GM12878 (cell line): ENCODE measurements at places on chromosomes 7 and 10.

DNA sequence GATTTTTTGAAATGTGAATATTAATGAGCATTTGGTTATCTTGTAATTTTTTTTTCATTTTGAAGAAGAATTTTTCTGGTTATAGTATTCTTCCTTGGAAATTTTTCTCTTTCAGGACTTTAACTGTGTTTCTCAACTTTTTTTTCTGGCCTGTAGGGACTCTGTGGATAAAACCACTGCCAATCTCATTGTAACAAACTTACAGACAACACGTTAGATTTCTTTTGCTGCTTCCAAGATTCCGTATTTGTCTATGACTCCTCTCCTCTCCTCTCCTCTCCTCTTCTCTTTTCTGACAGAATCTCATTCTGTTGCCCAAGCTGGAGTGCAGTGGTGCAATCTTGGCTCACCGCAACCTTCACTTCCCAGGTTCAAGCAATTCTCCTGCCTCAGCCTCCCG, 19.4 kb upstream of the ZNF92 start:
- DNase-seq, result no peak

GRCh38 chr7:144497282-144497681, 93.8 kb upstream of the NOBOX start:
- no peak for DNase-seq

DNA sequence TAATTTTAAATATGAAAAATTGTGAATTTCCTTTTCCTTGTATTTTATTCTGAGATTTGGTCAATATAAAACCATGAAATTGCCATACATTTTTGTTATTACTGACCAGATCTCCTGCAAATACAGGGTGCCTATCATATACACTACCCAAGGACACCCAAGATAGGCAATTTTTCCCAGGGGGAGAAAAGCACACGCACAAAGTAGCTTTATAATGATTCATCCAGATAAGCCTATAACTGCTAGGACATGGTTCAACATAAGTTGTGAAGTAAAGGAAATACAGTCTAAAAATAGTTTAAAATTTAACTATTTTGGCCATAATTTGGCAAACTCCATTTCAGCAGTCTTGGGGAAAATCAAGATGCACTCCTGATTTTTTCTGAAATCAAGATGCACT, 4.8 kb downstream of the RUFY2 start:
- no peak for DNase-seq

GRCh38 chr7:55570939-55571338, 1.4 kb downstream of the VOPP1 start:
- DNase-seq, result no peak

DNA sequence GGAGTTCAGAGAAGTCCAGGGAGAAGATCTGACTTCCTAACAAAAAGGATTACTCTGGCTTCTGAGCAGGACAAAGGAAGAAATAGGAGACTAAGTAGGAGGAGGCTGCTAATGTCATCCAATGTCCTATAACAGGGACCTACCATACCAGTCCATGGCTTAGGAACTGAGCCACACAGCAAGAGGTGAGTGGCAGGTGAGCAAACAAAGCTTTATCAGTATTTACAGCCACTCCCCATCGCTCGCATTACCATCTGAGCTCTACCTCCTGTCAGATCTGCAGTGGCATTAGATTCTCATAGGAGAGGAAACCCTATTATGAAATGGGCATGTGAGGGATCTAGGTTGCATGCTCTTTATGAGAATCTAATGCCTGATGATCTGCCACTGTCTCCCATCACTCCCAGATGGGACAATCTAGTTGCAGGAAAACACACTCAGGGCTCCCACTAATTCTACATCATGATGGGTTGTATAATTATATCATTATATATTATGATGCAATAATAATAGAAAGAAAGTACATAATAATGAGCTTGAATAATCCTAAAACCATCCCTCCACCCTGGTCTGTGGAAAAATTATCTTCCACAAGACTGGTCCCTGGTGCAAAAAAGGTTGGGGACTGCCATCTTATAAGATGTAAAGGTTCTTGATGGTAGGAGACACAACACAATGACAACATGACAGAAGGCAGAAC, 487.4 kb downstream of the PLXDC2 start:
- DNase-seq, result no peak

DNA sequence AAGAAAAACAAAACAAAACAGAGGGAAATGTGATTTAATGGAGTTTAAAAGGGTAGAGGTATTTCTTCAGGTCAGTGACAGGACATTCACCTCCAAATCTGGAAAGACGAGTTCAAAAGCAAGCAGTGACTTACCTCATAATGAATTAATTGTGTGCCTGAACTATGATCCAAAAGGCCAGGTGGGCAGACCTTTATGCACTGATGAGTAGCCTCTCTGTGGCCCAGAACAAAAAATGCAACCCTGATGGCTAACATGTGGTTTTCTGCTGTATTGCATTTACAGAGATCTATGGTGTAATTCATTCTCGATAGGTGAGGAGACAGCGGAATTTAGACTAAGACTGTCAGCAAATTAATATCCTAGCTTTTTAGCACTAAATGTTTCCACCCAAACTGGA, 142.0 kb downstream of the HDAC9 start:
- DNase-seq, result no peak

GRCh38 chr7:70312336-70312735, 714.1 kb downstream of the AUTS2 start:
- no peak for DNase-seq

- no peak for DNase-seq
Measured at GRCh38 chr10:118116715-118117449, 70.1 kb upstream of the RAB11FIP2 start.

- no peak for DNase-seq
Measured at GRCh38 chr10:121071901-121072300, 220.7 kb downstream of the WDR11 start.

DNA sequence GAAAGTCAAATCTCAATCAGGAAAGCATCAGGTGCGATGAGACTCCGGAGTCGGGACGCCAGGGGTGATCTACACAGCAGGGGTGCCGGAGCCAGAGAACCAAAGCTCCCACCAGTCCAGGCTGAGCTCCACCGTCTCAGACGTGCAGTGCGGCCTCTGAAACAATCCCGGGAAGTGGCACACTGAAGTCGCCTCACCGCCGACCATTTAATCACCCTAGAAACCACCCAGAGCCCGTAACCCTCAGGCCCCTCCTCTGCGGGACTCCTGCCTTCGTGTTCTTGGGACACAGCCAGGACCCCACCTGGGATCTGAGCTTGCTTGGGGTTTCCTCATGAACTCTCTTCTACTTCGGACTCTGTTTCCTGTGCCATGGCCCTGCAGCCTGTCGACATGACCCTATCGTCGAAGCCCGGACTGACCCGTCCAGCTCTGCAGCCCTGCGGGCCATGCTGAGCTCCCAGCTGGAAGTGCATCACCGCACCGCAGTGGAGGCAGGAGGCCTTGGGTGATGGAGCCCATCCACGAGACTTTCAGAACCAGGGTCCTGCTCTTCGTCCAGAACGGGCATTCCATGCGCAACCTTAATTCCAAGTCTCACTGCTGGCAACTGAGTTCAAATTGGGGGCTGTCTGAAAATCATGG, 266.4 kb downstream of the PTPRN2 start:
- no peak for DNase-seq

DNA sequence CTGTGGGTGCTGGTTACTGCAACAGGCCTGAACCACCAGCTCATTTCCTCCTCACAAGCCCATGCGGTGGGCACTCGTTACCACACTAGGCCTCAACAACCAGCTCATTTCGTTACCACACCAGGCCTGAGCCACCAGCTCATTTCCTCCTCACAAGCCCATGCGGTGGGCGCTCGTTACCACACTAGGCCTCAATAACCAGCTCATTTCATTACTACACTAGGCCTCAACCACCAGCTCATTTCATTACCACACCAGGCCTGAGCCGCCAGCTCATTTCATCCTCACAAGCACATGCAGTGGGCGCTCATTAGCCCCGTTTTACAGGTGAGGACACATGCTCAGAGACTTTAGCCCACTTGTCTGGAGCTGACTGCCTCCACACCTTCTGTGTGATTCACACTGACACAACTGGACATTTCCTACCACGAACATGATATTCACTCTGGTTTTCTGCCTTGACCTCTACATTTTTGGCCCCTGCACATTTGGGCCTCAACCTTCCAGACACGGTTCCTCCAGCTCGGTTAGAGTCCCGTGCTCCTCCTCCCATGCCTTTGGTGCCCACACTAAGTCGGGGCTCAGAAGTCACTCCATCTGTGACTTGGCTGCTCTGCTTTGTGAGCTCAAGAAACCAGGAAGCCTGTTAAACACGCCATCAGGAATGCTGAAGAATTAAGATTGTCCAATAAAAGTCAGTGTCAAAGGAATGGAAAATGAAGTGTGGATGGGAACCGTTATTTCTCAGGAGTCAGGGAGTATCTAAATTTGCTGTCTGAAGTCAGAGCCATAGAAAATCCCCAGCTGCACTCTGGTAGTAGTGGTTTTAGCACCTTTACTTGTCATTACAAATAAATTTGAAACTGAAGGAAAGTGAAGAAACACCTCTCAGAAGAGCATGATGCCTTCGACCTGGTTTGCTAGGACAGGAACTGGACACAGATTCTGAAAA, 55.8 kb upstream of the LANCL2 start:
- peak; percentile 99 for DNase-seq

DNA sequence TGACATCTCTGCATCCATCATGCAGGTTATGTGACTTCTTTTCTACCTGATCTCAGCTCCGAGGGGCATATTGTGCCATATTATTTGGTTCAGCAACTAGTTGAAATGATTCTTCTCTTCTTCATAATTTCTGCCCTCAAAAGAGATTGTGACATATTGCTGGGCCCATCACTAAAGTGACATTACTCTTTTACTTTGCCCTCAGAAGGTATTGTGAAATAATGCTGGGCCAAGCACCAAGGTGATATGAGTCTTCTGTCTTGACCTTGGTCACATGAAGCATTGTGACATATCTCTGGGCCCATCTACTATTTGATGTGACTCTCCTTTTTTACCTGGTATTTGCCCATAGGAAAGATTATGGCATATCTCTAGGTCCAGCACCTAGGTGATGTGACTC, 33.9 kb upstream of the ZNF107 start:
- DNase-seq, result no peak

- DNase-seq, result no peak
Measured at GRCh38 chr7:45098983-45099839, 10.4 kb upstream of the NACAD start.

GRCh38 chr10:10855151-10855581, 162.5 kb upstream of the CELF2 start:
- DNase-seq, result no peak

DNA sequence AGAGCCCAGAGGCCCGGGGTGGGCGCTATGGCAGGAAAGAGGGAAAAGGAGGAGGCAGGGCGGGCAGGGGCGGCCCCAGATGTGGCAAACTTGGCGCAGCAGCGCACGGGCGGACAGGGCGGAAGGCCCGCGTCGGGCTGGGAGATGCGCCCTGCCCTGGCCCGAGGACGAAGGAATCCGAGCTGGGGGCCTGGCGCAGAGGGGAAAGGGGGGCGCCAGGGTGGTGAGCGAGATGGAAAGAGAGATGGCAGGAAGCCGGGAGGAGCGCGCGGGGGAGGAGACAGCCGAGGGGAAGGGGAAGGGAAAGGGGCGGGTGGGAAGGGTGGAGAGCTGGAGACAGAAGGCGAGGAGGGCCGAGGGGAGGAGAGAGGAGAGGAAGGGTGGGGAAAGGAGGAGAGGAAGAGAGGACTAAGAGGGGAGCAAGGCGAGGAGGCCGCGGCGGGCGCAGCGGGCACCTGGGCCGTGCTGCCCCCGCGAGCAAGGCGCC, at the start of gene MARVELD1:
TSS of gene MARVELD1 (plus strand) at position 392 of the 487 bp plus-strand sequence. CDS start 147 bp downstream, outside the sequence.
- no peak for DNase-seq

DNA sequence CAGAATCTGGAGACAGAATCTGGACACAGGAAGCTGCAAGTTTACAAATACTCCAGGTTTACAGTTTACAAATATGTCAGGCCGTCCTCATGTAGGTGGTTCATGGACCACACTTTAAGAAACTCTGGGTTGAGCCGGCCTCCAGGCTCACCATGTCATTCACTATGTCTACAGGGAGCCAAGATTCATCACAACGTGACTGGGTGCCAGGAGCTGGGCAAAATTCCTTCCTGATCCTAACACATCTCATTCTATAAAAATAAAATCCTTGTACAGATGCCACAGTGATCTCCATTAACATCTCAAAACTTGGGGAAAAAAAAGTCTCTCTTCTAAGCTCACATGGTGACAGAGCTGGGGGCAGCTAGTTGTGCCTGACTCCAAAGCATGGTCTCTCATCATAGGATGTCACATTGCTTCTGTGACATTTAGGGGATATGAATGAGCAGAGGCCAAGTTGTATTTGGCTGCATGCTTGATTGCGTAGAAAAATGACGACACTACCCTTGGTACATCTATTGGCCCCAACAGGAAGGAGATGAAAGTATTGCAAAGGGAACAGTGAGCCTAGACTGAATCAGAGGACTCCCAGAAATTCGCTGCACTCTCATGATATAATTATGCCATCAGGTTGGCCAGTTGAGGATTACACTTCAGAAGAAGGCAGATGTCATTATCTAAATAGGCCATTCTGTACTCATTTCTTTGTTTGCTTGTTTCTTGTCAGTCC, 35.9 kb downstream of the MTURN start:
- DNase-seq, result no peak

- no peak for DNase-seq
Measured at GRCh38 chr7:149867762-149868622, 5.8 kb upstream of the ATP6V0E2 start.

GRCh38 chr7:42689626-42690025, 222.2 kb downstream of the C7orf25 start:
- no peak for DNase-seq

DNA sequence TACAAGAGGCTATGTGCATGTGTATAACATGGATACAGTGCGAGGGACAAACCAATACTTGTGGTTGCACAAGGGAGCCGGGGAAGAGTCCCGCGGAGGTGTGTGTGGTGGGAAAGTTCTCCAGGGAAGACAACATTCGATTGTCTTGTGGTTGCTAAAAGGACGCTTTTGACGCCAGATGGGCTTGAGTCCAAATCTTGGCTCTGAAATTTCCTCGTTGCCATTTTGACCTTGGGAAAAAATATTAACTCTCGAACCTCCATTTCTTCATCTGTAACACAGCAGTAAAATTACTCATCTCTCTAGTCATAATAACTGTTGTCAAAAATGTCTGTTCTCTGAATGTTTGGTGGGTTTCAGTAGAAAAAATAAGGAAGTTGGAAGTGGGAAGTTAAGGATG, 16.5 kb downstream of the PLXDC2 start:
- DNase-seq, result no peak

DNA sequence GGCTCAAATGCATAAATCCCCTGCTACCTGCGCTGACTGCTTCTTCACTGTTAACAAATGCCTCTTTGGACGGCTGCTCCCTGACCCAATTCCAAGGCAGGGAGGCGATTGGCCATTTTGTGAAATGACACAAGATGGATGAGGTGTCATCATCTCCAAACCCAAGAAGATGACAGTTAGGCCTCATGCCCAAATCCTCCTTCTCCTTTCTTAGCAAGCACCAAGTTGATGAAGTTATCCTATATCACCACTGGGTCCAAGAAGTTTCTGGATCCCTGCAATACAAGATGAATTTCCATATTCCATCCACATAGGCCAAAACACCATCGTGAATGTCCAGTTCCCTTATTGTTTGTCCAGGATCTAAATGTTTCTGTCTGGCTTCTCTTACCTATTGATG, 98.5 kb upstream of the RAB11FIP2 start:
- no peak for DNase-seq
